ENCODE measurements at places on chromosomes 12 and 14. TPM values are rescaled to one million over a fixed set of nuclear protein-coding genes. Genes with fewer than 3 reads are reported as not detected.

The ZDHHC22 gene
- 12.0 TPM for total RNA-seq

The CELA1 gene
- total RNA-seq = not detected

The LRCOL1 gene
- total RNA-seq = not detected

The TSPAN19 gene
- 0.59 TPM for total RNA-seq

The HHIPL1 gene
- total RNA-seq = 15.1 TPM

The CLBA1 gene
- total RNA-seq = 13.5 TPM

The GNS gene
- 80.2 TPM for total RNA-seq

The C2CD5 gene
- 22.4 TPM for total RNA-seq

The CLEC14A gene
- total RNA-seq = 5.1 TPM

The CLEC2B gene
- total RNA-seq = not detected

The DIO3 gene
- 6.1 TPM for total RNA-seq

The GPR162 gene
- total RNA-seq = 52.7 TPM

The EIF2B2 gene
- 31.8 TPM for total RNA-seq

The DIO2 gene
- 0.10 TPM for total RNA-seq

The DYRK2 gene
- total RNA-seq = 50.2 TPM

The MANSC1 gene
- total RNA-seq = 21.7 TPM
